ENCODE measurements at places on chromosomes 5 and 9.

DNA sequence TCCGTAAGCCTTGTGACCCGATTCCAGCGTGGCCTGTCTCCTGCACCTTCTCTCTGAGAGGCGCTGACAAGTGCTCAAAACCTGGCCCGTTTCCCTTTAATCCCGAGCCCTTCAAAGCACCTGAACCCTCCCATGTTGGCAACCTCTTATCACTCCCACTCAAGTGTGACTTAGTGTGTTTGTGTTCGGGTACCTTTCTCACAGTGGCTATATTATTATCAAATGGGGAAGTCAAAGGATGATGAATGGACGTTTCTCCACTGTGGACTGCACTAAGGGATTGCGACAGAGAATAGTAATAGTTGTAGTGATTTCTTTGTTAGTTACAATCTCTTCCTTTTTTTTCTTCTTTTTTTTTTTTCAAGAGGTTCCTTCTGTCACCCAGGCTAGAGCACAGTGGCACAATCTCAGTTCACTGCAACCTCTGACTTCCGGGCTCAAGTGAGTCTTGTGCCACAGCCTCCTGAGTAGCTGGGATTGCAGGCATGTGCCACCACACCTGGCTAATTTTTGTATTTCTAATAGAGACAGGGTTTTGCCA lies 65.4 kb upstream of the TNFSF8 start:
- DNase-seq, result no peak

DNA sequence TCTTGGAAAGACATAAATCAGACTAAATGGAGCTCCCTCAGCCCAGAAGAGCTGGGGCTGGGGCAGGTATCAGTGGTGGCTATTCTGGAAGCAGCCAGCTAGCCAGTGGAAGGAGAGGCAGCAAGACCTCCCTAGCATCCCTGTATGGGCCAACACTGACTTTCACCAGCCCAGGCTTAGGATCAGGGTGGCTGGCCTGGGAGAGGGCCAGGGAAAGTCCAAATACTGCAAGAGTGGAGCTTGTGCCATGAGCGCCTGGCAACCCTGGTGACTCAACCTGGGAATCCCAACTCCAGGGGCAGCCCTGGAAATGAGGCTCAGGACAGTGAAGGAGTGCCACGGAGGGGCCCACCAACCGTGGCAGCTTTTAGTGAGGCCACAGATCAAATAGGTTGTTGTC lies 7.6 kb upstream of the IRF1 start:
- DNase-seq, result no peak

DNA sequence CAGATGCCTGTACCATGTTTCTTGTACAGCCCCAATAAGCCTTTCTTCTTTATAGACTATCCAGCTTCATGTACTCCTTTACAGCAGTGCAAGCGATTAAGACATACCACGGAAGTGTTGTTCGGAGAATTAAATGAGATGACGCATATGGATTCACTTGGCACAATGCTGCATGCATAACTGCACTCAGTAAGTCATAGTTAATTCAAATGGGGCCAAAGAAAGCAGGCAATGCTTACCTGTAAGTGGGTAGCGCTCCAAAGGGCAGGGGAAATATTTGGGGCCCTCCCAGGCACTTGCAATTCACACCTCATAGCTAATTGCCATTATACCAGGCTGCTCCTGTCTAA lies 7.7 kb upstream of the ADRA1B start:
- no peak for DNase-seq

- no peak for DNase-seq
These were observed 54.8 kb upstream of the COL15A1 start for GRCh38 chr9:98888801-98889421.

DNA sequence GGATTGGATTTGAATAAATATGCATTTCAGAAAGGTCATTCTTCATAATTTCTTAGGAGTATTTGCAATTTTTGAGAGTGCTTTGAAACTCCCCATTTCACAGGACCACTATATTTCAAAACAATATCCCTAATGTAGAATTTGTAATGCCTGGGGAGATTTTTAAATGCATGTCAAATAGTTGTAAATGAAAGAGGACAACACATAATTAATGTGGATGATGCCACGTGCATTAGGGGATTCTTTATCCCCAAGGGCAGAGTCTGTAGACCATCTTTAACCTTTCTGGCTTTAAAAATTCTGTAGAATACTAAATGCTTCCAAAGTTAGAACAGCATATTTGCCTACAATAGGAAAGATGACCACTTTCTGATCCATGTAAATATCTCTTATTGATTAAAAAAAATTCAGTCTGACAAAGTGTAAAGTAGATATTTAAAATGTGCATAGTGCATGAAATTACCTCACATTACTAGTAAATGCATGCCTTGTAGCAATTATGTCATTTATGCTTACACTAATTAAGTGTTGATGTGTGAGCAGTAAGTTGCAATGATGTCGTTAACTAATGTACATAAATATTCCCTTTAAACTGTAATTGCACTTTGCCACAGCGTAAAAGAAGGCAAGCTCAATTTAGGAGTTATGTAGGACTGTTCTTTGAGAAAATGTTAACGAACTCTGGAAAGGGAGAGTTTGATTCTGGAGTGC lies 416.1 kb downstream of the PSAT1 start:
- DNase-seq, result no peak

DNA sequence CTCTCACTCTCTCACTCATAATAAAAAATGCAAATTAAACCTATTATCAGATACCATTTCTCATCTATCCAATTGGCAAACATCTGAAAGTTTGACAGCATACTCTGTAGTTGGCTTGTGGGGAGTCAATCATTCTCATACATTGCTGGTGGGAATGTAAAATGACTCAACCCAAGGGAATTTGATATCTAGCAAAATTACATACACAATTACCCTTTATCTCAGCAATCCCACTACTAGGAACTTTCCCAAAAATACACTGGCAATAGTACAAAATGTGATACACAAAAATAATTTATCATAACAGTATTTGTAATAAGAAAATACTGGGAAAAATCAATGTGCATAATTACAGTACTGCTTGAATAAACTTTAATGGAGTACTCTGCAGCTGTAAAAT lies 731.3 kb downstream of the DTWD2 start:
- DNase-seq, result no peak

DNA sequence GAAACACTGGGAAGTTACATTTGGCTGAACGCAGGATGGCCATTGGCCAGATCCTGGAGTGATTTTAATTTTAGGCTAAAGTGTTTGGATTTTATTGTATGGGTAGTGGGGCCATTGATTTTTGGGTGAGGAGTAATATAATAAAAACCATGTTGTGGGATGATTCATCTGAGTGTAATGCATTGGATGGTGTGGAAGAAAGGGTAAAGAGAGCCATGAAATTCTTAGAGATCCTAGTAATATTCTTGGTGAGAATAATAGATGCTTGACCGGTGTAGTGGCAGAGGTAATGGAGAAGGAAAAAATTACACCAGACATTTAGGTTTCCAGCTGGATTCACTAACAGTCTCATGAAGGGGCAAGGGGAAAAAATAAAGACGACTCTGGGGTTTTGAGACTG lies 158.1 kb downstream of the NPR3 start:
- DNase-seq, result no peak

GRCh38 chr9:33468797-33469621 lies 4.7 kb downstream of the NOL6 start:
- DNase-seq, result no peak

DNA sequence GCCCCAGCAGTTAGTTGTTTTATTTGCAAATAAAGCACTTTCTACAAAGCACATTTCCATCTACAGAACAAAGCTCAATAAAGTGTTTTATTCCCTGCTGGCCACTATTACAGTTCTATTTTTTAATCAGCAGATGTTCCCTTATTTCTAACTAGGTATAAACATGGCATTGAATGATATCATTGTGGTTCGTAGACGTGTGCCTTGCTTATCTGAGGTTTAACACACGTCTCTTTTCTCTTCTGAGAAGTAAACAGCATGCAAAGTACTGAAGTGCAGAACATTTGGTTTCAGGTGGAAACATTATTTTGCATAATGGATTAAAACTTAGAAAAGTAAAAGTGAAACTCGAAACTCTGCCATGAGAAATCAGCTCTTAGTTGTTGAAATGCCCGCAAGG lies 1989.3 kb upstream of the WWC1 start:
- DNase-seq, result no peak

DNA sequence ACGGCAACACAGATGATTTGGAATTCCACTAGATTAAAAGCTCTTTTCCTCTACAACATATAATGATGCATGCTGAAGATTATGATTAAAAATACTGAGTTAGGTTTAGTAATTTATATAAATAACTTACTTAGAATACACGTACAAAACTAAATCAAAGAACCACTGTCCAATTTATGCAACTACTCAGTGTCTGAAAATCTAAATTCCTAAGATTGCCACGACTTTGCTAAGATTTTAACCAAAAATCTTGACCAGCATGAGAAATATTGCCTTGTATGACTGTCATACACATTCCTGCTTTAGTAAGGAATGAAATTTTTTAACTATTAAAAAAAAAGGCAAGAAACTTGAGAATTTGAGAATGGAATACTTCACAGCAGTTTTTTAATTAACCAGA lies 292.4 kb downstream of the ZNF608 start:
- no peak for DNase-seq

- no peak for DNase-seq
These were observed 16.9 kb upstream of the ADRA1B start for GRCh38 chr5:159899067-159900049.

GRCh38 chr5:2912741-2913140 lies 161.3 kb upstream of the IRX2 start:
- no peak for DNase-seq

- no peak for DNase-seq
These were observed 106.2 kb upstream of the SARDH start for GRCh38 chr9:133844398-133844784.

DNA sequence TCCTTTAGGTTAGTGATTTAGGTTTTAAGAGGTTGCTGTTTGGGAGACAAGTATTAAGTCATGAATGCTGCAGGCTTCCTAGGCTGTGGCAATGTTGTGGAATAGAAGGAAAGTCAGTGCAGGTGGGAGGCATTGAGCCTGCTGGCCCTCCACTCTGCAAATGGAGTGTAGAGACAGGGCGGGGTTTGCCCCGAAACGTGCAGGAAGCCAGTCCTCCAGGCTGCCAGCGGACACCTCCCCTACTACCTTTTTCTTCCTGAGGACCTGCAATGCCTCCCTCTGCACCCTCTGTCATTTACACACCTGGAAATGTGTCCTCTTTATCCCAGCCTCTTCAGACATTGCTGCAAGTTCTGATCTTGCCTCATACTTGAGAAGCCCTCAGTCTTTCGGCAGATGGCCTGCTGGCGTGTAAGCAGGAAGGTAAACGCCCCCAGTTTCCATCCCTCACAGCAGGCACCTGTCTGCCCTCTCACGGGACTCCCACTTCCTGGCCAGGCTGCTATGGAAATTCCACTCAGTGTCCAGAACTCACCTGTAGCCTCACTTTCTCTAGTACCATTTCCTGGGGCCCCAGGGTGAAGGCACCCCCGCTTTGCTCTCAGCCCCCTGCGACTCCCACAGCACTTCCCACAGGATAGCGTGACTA lies 81.6 kb upstream of the BOD1 start:
- DNase-seq, result no peak

DNA sequence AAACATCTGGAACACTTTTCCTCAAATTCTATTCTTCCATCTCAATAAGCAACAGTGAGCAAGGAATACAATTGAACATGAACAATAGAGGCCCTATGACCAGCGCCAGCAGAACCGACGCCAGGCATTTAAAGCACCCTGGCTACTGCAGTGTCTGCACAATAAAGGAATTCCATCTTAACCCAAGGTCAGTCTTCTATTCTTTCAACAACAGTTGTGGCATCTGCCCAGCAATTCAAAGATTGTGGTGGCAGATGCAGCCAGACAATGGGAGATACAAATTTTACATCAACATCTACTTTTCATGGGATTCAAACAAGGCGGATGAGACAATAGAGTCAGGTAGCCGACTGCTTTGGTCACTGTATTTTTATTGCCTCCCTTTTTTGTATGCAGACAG lies 65.9 kb downstream of the ELL2 start:
- DNase-seq, result no peak

DNA sequence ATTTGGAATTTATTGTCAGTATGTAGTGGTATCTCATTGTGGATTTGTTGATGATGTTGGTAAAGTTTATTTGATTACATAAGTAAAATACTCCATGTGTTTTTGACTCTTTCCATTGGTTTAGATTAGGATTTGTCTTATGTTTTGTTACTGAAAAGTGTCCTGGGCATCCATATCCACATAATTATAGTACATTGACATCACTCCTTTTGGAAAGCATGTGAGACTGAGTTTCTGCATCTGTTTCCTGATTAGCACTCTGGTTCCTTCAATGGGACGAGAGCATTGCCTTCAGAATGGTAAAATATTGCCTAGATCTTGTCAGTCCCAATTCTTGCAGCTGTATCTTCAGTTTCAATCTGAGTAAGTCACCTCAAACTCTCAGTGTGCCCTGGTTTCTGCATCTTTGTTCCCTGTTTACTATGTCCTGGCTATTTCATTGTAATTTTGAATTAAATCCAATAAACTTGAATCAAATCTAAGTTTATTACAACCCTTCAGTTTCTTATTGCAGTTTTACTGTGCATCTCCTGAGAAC lies 128.1 kb downstream of the FBXO38 start:
- no peak for DNase-seq

GRCh38 chr9:37953775-37954437 lies 50.0 kb upstream of the SLC25A51 start:
- no peak for DNase-seq

DNA sequence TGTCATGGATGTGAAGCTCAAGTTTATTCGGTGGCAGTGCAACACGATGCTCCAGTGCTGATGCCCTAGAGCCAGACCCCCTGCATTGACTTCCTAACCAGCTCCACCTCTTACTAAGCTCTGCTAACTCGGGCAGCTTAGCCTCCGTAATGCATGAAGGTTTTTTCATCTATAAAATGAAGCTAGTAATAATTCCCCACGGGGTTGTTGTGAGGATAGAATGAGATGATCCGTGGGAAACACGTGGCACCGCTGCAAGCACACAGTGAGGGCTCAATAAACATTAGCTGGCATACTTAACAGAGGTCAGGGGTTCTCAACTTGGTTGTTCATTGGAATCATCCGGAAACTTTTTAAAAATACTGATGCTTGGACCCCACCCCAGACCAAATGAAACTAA lies 6.8 kb downstream of the ENC1 start:
- DNase-seq, result no peak

DNA sequence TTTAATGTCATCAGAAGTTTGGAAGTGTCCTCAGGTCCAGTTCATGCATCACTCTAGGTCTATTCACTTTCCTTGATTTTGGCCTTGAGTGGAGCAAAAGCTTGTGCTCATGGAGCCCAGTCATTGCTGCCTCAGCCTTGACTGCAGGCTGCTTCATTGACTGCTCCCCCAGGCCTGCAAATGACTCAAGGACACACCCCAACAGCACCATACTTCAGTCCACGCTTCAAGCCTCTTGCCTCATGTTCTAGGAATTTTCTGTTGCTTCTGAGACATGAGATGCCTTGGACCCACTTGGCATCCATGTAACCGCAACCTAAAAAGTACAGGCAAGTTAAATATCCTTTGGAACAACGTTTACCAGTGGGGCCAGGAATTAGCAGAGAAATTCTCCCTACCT lies 193.7 kb downstream of the PIK3R1 start:
- no peak for DNase-seq

DNA sequence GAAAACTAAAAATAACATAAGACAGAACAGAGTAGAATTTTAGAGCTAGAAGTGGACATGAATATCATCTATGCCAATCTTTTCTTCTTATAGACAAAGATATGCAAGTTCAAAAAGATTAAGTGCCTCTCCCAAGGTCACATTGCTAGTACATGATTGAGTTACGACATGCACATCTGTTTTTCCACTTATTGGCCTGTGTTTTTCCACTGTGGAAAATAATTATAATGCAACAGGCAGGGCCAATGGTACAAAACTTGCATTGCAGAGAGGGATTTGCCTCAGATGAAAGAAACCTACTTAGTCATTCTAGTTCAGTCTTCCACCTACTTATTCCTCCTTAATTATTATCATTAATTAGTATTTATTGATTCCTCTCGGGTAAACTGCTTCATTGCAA lies 407.8 kb upstream of the SGCD start:
- no peak for DNase-seq

Measured in stimulated activated CD8-positive, alpha-beta memory T cell treated with anti-CD3 and anti-CD28 coated beads, Interleukin-2, amount 100 ng/mL, for 1 hour (primary cell).